Type B pancreatic cell (in vitro differentiated cells): ENCODE measurements at places on chromosomes 3 and 15. TPM values are rescaled to one million over a fixed set of nuclear protein-coding genes. Genes with fewer than 3 reads are reported as not detected.

GRCh38 chr3:41080141-41080540, 119.2 kb upstream of the CTNNB1 start:
- peaks cover 5% of the 10 kb centered on the region for H3K27me3 ChIP-seq
- H3K4me3 ChIP-seq: no peak overlapping the region
- H3K27ac ChIP-seq: no peak overlapping the region
- DNase-seq: no peak
- H3K36me3 ChIP-seq: no peaks in the 10 kb centered on the region
- no peaks in the 10 kb centered on the region for H3K4me1 ChIP-seq

GRCh38 chr3:196585044-196585757, 16.7 kb downstream of the FBXO45 start:
- DNase-seq: no peak
- H3K36me3 ChIP-seq: peaks cover 15% of the 10 kb centered on the region
- no peaks in the 10 kb centered on the region for H3K27me3 ChIP-seq

DNA sequence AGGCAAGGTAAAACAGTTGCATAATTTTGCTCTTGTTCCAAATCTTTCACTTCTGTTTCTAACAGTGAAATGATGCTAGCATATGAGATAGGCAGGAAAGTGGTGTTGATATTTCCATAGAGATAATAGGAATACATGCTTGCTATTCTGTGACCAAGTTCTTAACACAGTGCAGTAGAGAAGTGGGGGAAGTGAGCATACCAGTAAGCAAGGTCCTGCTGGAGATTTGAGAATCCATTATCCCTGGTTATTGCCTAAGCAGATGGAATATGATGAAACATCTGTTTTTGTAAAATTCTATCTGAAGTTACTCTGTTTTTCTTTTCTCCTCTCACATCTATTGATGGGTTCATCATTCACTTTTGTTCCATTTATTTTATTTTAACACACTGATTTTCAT, 28.7 kb downstream of the USP8 start:
- no peak overlapping the region for H3K27ac ChIP-seq
- no peaks in the 10 kb centered on the region for H3K27me3 ChIP-seq
- H3K4me1 ChIP-seq: no peaks in the 10 kb centered on the region
- H3K36me3 ChIP-seq: peaks cover 29% of the 10 kb centered on the region
- no peak for DNase-seq

Gene CKMT1A
- 37.3 and 79.5 TPM in 2 replicates for total RNA-seq

GRCh38 chr3:98027085-98027446, 8.0 kb downstream of the GABRR3 start:
- no peak for DNase-seq
- H3K27ac ChIP-seq: no peak overlapping the region

GRCh38 chr3:124420392-124420791, 309.9 kb upstream of the UMPS start:
- no peak for DNase-seq
- H3K36me3 ChIP-seq: peaks cover 12% of the 10 kb centered on the region
- no peak overlapping the region for H3K4me3 ChIP-seq
- H3K27ac ChIP-seq: no peak overlapping the region
- H3K4me1 ChIP-seq: no peaks in the 10 kb centered on the region
- peaks cover 2% of the 10 kb centered on the region for H3K27me3 ChIP-seq

DNA sequence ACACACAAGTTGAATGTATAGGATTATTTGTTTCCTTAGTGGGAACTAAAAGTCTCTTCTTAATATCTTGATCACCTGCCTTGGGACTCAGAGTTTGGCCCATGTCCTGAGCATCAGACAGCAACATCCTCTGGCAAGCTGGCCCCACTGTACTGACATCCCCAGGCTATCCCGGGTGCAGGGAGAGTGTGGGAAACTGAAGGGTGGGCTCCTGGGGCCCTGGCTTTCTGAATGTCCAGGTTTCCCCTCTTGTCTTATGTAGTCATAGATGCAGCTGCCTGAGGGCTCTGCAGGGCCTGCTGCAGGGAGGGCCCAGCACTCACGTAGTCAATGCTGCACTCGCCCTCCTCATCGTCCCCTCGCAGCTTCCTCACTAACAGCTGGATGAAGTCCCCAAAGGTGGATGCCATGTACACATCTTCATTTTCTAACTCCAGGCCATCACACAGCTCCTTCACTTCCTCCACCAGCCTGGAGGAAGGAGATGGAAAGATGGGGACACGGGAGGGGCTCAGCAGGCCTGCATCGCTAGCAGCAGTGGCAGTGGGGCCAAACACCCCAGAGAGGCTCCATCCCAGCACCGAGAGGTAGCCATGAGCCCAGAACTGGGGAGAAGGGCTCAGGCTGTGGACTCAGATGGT, 42.8 kb downstream of the ALDH1L1 start:
- no peak overlapping the region for H3K4me3 ChIP-seq
- H3K36me3 ChIP-seq: no peaks in the 10 kb centered on the region
- peak; percentile 49 for DNase-seq
- no peak overlapping the region for H3K27ac ChIP-seq
- peaks cover 18% of the 10 kb centered on the region for H3K27me3 ChIP-seq

GRCh38 chr3:53253707-53254508, 1.9 kb downstream of the TKT start:
- peaks cover 27% of the 10 kb centered on the region for H3K4me1 ChIP-seq
- no peaks in the 10 kb centered on the region for H3K27me3 ChIP-seq

- DNase-seq: no peak
- H3K27me3 ChIP-seq: no peaks in the 10 kb centered on the region
- peaks cover 16% of the 10 kb centered on the region for H3K4me1 ChIP-seq
- H3K27ac ChIP-seq: peak overlapping the region; percentile 80
- H3K36me3 ChIP-seq: peaks cover 6% of the 10 kb centered on the region
- H3K4me3 ChIP-seq: peak overlapping the region; percentile 62
Measured at GRCh38 chr3:65979162-65979561, 59.6 kb downstream of the MAGI1 start.

GRCh38 chr3:66053550-66054094, 14.9 kb upstream of the MAGI1 start:
- H3K27ac ChIP-seq: peak overlapping the region; percentile 13
- no peaks in the 10 kb centered on the region for H3K27me3 ChIP-seq
- no peak for DNase-seq
- no peak overlapping the region for H3K4me3 ChIP-seq
- H3K4me1 ChIP-seq: peaks cover 9% of the 10 kb centered on the region

GRCh38 chr3:170753421-170754310, 116.3 kb downstream of the RPL22L1 start:
- H3K36me3 ChIP-seq: no peaks in the 10 kb centered on the region
- H3K27me3 ChIP-seq: no peaks in the 10 kb centered on the region
- H3K27ac ChIP-seq: no peak overlapping the region
- DNase-seq: no peak
- H3K4me1 ChIP-seq: peaks cover 28% of the 10 kb centered on the region

GRCh38 chr15:91329914-91330313, 229.9 kb downstream of the SV2B start:
- no peaks in the 10 kb centered on the region for H3K36me3 ChIP-seq
- no peak overlapping the region for H3K27ac ChIP-seq
- H3K4me3 ChIP-seq: no peak overlapping the region
- DNase-seq: no peak

- DNase-seq: no peak
- H3K4me1 ChIP-seq: peaks cover 42% of the 10 kb centered on the region
- peaks cover 14% of the 10 kb centered on the region for H3K36me3 ChIP-seq
- H3K4me3 ChIP-seq: no peak overlapping the region
- H3K27me3 ChIP-seq: no peaks in the 10 kb centered on the region
- H3K27ac ChIP-seq: no peak overlapping the region
Measured at GRCh38 chr3:195537995-195538394, 5.1 kb downstream of the PPP1R2 start.

Gene DCBLD2
- total RNA-seq: 29.2 and 51.2 TPM in 2 replicates

GRCh38 chr3:67349551-67350174, 304.7 kb downstream of the SUCLG2 start:
- DNase-seq: no peak
- no peaks in the 10 kb centered on the region for H3K4me1 ChIP-seq
- no peaks in the 10 kb centered on the region for H3K27me3 ChIP-seq
- no peaks in the 10 kb centered on the region for H3K36me3 ChIP-seq

Gene GRIP2
- total RNA-seq: 2.7 and 5.6 TPM in 2 replicates

Gene TBC1D2B
- total RNA-seq: 17.4 and 22.1 TPM in 2 replicates

- H3K36me3 ChIP-seq: peaks cover 10% of the 10 kb centered on the region
- no peak for DNase-seq
- H3K27ac ChIP-seq: no peak overlapping the region
- H3K4me3 ChIP-seq: no peak overlapping the region
- H3K27me3 ChIP-seq: no peaks in the 10 kb centered on the region
- peaks cover 58% of the 10 kb centered on the region for H3K4me1 ChIP-seq
Measured at GRCh38 chr15:67101911-67102598, 36.7 kb downstream of the SMAD3 start.

DNA sequence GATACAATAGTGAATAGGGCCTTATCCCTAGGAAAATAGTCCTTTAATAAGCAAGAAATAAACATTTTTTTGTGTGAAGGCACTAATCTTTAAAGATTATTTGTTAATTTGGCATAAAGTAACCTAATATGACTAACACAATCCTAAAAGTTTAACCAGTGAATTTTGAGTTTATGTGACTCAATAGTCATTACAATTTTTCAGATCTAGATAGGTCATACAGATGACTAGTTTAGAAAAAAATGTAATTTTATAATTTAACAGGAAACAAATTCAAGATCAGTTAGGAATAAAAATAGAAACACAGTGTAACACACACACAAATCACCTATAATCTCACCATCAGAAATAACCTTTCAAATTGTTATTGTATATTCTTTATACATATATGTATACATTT, 620.7 kb upstream of the ALCAM start:
- H3K27ac ChIP-seq: no peak overlapping the region
- DNase-seq: no peak
- no peaks in the 10 kb centered on the region for H3K4me1 ChIP-seq
- H3K36me3 ChIP-seq: no peaks in the 10 kb centered on the region
- no peaks in the 10 kb centered on the region for H3K27me3 ChIP-seq

GRCh38 chr3:12316729-12317351, 28.0 kb downstream of the PPARG start:
- H3K36me3 ChIP-seq: no peaks in the 10 kb centered on the region
- no peak overlapping the region for H3K27ac ChIP-seq
- peak overlapping the region; percentile 51 for H3K4me3 ChIP-seq

- no peaks in the 10 kb centered on the region for H3K27me3 ChIP-seq
- H3K27ac ChIP-seq: no peak overlapping the region
- H3K36me3 ChIP-seq: peaks cover 17% of the 10 kb centered on the region
- DNase-seq: no peak
- no peak overlapping the region for H3K4me3 ChIP-seq
Measured at GRCh38 chr3:20145874-20146273, 40.1 kb downstream of the SGO1 start.

Gene SLC28A2
- total RNA-seq: 0.14 and 2.4 TPM in 2 replicates

- no peaks in the 10 kb centered on the region for H3K36me3 ChIP-seq
- no peaks in the 10 kb centered on the region for H3K27me3 ChIP-seq
- no peak overlapping the region for H3K4me3 ChIP-seq
- no peak for DNase-seq
Measured at GRCh38 chr3:41095702-41096101, 103.6 kb upstream of the CTNNB1 start.

DNA sequence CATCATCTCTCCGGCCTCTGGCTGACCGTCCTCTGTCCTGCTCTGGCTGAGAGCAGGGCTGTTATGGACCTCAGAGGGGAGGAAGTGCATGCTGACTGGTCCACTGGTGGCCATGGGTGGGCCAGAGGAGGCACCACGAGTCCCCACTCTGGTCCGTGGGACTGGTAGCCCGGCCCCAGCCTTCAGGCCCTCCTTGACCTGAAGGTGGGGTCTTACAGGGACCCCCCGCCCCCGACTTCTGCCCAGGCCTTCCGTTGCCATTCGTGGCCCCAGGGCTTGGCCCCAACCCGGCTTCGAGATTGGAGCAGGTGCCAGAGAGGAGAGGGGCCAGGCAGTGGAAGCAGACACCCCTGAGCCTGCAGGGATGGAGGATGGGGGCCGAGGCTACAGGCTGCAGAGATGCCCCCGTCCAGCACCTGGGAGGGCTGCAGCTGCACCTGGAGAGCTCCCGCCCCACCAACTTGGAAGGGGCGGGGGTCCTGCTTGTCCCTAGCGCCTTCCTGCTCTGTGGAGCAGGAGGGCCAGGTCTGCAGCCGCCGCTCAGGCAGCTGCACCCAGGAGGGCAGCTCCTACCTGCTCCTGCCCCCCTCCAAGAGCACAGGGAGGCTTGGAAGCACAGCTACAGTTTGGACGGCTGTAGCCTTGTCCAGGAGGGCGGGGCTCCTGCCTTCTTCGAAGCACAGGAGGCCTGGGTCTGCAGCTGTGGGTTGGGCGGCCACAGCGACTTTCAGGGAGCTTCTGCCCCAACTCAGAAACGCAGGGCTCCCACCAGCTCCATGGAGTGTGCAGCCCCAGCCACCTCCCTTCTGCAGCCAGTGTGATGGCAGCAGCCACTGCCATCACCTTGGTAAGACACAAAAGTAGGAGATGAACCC, 142.5 kb downstream of the KLF13 start:
- no peak overlapping the region for H3K27ac ChIP-seq
- H3K4me3 ChIP-seq: no peak overlapping the region
- H3K4me1 ChIP-seq: peaks cover 7% of the 10 kb centered on the region
- H3K36me3 ChIP-seq: no peaks in the 10 kb centered on the region

DNA sequence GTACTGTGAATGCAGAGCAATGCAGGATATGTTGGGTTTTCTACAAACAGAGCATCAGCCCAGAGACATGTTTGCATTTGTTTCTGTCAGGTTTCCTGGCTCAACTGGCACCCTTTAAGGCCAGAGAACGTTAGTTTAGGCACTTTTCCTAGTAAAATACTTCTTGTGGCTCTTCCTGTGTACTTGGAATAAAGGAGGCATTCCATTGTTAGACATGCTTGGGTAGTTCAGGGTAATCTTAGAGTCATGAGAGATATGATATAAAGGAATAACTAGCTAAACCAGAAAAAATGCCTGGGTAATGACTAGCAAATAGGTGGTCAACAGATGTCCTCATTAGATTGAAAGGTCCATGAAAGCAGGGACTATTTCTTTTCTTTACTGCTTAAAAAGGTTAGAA, 60.4 kb upstream of the RBM5 start:
- DNase-seq: no peak
- no peak overlapping the region for H3K27ac ChIP-seq
- H3K4me3 ChIP-seq: no peak overlapping the region
- H3K4me1 ChIP-seq: no peaks in the 10 kb centered on the region
- H3K36me3 ChIP-seq: peaks cover 37% of the 10 kb centered on the region

Gene CDC25A
- total RNA-seq: 13.0 and 28.0 TPM in 2 replicates

Gene CDCP1
- 26.3 and 82.5 TPM in 2 replicates for total RNA-seq

- H3K27ac ChIP-seq: peak overlapping the region; percentile 46
- H3K4me1 ChIP-seq: peaks cover 37% of the 10 kb centered on the region
- H3K36me3 ChIP-seq: peaks cover 2% of the 10 kb centered on the region
- H3K4me3 ChIP-seq: no peak overlapping the region
Measured at GRCh38 chr3:8492744-8493511, 8.7 kb upstream of the LMCD1 start.

DNA sequence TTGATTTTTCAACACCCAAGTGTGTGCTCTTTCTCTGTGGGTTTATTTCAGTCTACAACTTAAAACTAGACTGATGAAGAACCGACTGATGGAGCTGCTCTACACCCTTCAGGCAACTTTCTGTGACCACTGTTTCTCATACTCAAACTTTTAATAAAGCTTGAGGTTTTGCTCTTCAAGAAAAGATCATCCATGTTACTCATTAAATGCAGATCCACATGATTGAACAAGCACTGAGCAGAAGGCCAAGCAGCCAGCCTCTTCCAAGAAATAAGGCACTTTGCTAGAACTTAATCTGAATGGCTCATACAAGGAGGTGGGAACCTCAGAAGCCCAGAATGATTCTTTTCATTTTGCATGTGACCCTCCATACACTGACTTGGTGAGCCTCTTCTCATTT, 8.7 kb downstream of the SLC27A2 start:
- no peak overlapping the region for H3K27ac ChIP-seq
- H3K4me3 ChIP-seq: no peak overlapping the region
- no peaks in the 10 kb centered on the region for H3K4me1 ChIP-seq

GRCh38 chr3:167110901-167111300, 269.2 kb downstream of the ZBBX start:
- H3K27me3 ChIP-seq: no peaks in the 10 kb centered on the region
- no peak overlapping the region for H3K4me3 ChIP-seq
- no peaks in the 10 kb centered on the region for H3K36me3 ChIP-seq
